Activated naive CD4-positive, alpha-beta T cell (primary cell): ENCODE measurements at places on chromosomes 3 and 15.

DNA sequence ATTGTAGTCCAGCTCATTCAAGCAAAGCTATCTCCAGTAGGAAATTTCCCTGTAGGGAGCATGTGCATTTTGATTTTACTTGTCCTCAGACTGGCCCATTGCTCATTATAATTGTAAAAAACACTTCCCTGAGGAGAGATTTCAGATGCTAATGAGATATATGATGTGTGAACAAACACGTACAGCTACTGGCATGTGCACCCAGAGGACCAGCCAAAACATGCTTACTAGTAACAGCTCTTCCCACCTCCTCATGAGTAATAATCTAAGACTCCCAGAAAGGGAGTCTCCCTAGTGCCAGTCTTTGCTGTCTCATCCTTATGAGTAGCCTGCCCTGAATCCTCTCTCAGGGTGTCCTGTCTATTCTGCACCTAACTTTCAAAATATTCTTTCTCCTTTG, 43.4 kb downstream of the FBXO22 start:
- DNase-seq: no peak

DNA sequence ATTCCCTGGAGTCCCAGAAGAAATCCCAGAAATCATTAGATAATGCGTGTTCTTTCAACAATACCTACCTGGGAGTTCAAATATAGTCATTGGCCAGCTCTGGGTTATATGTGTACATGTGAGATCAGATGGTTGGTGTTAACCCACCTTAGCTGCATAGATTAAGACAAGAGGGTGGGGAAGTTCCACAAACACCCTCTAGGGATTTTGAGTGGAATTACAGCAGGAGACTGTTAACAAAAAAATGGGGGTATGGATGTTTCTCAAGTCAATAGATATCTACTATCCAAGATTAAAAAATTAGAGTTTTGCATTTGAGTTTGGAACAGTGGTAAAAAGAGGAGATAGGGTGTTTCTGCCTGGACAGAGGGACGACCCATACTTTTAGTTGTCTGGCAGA, 282.5 kb upstream of the CNTN3 start:
- no peak for DNase-seq

DNA sequence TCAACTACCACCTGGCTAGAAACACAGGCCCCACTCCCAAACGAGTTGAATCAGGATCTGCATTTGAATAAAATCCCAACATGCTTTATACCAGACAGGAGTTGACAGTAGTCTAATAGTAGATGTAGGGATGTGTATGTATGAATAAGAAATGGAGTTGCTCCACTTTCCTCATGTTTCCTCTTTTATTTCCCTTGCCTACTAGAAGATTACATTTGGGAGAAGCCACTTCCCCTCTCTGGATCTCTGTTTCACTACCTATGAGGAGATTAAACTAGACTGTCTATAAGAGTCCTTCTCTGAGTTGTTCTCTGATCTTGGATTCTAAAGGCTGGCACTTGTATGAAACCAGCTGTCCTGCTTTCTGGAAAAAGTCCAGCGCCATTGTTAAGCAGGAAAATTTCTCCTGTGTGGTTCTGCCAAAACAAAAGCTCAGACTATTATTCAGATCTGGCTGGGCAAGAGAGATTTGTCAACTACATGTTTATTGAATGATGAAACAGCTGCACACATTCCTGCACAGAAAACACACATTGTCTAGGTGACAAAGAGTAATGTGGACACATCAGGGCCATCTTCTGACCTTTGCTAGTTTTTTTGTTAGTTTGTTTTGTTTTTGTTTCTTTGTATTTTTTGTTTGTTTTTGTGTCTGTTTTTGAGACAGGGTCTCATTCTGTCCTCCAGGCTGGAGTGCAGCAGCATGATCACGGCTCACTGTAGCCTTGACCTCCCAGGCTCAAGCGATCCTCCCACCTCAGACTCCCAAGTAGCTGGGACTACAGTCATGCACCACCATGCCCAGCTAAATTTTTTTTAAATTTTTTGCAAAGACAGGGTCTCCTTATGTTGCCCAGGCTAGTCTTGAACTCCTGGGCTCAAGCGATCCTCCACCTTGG, 29.9 kb downstream of the ACP3 start:
- no peak for DNase-seq

- no peak for DNase-seq
Observed at GRCh38 chr15:25065286-25065685, 110.5 kb downstream of the SNRPN start.

GRCh38 chr15:59372352-59373211, at the start of gene MYO1E:
Gene MYO1E, minus strand, starts transcription at chr15:59372871. Its CDS starts 371 bp downstream, at chr15:59372500.
- DNase-seq: no peak

DNA sequence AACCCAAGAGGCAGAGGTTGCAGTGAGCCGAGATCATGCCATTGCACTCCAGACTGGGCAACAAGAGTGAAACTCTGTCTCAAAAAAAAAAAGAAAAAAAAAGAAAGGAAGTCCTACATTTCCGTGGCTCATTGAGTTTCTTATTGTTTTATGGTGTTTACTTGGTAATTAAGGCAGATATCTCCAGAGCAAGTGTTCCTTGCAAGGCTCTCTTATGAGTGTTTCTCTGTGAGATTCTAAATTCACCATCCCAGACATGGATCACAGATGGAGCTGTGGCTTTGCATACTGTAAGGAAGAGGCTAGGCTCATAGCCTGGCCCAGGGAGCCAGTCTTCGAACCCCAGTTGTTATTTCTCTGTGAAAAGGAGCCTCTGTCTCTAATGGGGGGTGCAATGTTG, 53.0 kb downstream of the IQGAP1 start:
- DNase-seq: no peak

GRCh38 chr3:197487911-197488391, 67.8 kb downstream of the BDH1 start:
- DNase-seq: no peak

DNA sequence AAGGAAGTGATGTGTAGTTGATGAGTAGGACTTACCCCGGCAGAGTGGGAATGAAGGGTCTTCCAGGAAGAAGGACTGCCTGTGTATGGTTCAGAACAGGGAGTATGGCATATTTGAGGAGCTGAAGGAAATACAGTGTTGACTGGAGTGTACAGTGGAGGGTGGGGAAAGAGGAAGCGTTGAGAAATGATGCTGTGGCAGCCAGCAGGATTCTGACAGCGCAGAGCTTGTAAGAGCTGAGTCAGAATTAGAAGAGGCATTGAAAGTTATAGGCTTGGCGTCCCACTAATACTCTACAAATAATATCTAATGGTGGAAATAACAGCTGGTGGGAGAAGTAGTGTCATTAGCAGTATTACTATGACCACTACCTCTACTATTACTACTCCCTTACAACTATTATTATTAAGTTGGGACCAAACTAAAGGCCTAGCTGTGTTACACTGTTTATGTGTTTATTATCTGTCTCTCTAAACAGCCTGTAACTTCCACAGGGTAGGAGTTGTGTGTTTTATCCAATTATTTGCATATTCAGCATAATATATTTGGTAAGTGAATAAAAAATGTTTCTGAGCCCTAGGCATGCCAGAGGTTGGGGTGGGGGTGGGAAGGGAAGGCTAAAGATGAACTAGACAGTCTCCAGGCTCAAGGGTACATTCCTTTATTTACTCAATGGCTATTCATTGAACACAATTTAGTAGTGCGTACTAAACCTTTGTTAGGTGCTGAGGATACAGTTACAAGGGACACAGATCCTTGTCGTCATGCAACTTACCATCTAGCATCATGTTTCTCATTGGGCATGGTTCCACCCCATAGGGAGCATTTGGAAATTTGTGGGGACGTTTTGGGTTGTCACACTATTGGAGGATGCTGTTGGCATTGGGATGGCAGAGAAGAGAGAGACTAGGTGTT, 428.8 kb upstream of the ONECUT1 start:
- DNase-seq: no peak

GRCh38 chr15:47570881-47571640, 146.2 kb upstream of the SEMA6D start:
- no peak for DNase-seq

GRCh38 chr3:50150863-50151686, 4.0 kb upstream of the SEMA3F start:
- no peak for DNase-seq

DNA sequence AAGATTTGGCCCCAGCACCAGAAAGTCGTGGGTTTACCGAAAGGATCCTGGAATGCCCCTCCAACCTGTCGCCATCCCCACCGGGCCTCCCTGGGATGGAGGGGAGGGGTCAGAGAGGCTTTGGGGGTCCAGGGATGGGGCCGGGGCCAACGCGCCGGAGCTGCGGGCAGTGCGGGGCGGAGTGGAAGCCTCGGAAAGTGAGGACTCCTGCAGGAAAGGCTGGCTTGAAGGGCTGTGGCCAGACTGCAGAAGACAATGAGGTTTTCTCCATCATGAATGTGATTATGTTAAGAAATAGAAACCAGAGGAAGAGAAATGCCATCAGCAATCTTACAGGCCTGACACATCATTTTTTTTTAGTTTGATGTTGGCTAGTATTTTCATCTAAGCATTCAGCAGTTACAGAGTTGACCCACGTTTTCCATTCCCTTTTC, 738 bp downstream of the YEATS2 start:
- DNase-seq: no peak

GRCh38 chr3:194040516-194041273, 95.3 kb upstream of the HES1 start:
- no peak for DNase-seq

DNA sequence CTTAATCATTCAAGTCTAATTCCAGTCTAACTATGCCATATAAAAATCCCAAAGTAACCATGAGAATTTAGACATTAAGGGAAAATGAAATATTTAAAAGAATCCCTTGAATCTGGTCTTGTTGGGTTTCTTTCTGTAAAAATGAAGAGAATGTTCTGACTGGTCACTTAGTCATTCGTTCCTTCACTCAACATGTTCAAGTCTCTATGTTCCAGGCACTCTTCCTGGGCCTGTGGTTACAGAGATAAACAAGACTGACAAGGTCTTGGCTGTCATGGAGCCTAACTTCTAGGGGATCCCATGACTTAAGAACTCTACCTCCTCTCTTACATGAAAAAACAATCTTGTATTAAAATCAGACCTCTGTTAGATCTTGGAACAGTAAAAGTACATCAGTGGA, 638.6 kb upstream of the TBL1XR1 start:
- no peak for DNase-seq

GRCh38 chr3:46369675-46370132, 1.0 kb upstream of the CCR5 start:
- no peak for DNase-seq

DNA sequence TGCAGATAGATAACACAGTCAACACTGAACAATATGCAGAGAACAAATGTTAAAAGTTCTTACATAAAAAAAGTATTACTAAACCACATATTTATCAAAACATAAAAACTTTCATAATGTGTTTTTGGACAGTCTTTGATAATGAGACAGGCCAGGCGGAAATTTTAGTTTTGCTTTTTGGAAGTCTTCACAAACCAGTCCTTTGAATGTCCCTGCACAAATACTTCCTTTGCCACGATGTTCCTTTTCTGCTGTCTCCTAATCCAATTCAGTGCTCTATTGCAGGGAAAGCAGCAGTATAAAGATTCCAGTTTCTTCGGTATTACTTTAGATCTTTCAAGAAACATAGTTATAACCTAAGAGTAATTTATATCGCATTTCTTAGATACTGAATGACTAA, 135.9 kb downstream of the TBL1XR1 start:
- no peak for DNase-seq

GRCh38 chr3:21888656-21889055, 137.6 kb upstream of the ZNF385D start:
- DNase-seq: no peak

- no peak for DNase-seq
Observed at GRCh38 chr3:171198781-171199472, 172.4 kb upstream of the SLC2A2 start.

GRCh38 chr3:77304700-77305021, 264.8 kb downstream of the ROBO2 start:
- no peak for DNase-seq

GRCh38 chr3:143237077-143237627, 117.6 kb downstream of the CHST2 start:
- no peak for DNase-seq

DNA sequence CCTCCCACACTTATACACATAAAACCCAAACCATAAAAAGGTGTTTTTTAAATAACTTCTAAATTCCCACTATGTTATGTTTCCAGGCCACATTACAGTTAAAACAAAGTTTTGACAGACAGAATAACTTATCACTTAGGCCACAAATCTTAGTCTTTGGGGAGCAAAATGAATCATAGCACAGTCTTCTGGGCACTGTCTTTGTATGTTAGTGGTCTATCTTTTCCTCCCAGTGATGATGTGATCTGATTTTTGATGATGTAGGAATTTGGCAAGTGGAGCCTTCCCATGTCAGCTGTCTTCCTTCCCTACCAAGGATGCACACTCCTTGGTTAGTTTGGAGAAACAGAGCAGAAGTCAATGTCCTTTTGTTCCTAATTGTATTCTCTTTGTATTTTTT, 67.3 kb downstream of the THSD4 start:
- no peak for DNase-seq

DNA sequence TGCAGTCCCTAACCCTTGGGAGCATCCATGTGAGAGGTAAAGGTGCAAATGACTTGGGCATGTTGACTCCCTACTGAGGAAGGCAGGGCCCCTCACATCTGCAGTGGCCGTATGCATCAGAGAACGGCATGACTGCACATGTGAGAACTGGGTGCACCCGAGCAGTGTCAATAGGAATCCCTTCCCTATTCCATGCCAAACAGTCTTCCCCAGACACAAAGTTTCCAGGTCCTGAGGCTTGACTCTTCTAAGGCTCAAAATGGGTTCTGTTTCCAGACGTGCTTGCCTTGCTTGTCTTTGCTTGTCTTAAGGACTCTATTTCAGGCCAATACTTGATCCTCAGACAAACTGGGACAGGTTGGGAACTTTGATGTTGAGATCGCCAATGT, 20.5 kb upstream of the ANPEP start:
- no peak for DNase-seq

GRCh38 chr3:182704926-182705325, 88.4 kb upstream of the ATP11B start:
- DNase-seq: no peak

- DNase-seq: no peak
Observed at GRCh38 chr3:132289316-132289715, 27.9 kb upstream of the ACP3 start.

DNA sequence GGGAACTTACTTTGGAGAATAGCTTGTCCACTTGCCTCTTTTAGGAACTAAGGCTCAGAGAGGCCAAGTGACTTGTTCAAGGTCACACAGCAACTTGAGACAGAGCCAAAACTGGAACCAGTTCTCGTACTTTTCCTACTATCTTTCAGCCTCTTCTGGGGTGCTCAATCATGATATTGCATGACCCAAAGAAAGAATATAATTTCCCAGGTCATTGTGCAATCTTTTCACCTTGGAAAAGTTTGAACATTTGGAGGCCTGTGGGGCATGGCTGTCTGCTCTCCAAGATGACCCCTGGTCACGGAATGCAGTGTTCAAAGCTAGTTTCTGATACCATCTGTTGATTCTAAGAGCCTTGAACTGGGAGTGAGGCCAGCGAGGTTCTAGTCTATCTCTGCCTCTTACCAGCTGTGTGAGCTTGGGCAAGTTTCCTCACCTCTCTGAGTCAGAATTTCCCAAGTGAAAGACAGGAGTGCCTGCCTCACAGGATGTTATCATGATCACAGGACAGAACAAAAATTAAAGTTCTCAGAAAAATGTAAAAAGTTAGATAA, 89.7 kb downstream of the BDH1 start:
- DNase-seq: no peak
